Prostate gland (tissue), 2 donors: ENCODE measurements at places on chromosomes 2 and 18. TPM values are rescaled to one million over a fixed set of nuclear protein-coding genes. Genes with fewer than 3 reads are reported as not detected.

DNA sequence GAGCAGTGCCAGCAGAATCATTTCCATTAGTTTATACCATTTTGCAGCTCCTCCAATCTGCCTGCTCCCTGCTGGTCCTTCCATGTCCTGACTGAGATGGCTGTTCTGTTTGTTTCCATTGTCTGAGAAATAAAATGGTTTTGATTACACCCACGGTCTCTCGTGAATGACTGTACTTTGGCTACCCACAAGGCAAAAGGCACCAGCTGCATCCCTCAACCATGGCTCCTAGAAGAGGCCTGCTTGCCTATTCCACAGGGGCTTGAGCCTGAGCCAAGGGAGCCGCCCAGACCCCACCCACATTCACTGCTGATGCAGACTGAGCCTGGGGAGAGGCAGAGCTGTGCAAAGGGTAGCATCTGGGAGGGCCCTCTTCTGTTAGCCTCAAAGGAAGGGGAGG, 31.2 kb downstream of the MARCHF4 start:
- no peak for DNase-seq

GRCh38 chr2:44053052-44053451, 57.3 kb upstream of the LRPPRC start:
- no peak for DNase-seq

GRCh38 chr2:170823898-170824215, 7.2 kb downstream of the GAD1 start:
- DNase-seq: no peak

- DNase-seq: no peak
Measured at GRCh38 chr18:56269958-56270357, 368.4 kb downstream of the TXNL1 start.

DNA sequence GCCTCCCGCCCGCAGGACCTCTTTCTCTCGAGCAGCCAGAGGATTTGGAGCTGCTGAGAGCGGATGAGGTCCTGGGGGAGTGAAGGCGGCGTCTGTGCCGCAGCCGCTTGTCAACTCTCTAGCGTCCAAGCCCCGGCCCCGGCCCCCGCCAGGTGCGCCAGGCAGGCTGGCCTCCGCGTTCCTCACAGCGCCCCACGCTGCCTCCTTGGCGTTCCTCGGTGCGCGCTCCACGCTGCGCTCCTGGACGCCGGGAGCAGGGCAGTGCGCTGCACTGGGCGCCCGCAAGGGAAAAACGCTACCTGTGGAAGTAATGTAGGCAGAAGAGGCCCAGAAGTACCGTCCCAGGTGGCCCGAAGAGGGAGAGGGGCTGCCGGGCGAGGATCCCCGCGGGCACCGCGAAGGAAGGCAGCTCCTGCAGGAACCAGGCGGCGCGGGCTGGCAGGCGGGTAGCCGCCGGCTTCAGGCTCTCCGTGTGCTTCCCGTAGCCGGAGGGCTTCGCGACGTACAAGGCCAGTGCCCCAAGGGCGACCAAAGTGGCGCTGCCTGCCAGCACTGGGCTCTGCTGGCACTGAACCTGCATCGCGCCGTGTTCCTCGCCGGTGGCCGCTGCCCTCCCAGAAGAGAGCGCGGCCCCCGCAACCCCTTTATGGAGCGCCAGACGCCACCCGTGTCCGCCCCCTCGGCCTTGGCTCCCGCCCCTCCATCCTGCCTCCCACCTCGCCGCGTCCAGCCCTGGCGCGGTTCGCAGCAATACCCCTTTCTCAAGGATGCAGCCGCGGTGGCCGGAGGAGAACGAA, at the start of gene SRD5A2:
Gene SRD5A2 (minus strand): TSS at position 618 of the 797 bp plus-strand sequence. CDS start 38 bp downstream, at position 580.
- DNase-seq: no peak

GRCh38 chr2:68465081-68465916, 1.8 kb downstream of the FBXO48 start:
- no peak for DNase-seq

DNA sequence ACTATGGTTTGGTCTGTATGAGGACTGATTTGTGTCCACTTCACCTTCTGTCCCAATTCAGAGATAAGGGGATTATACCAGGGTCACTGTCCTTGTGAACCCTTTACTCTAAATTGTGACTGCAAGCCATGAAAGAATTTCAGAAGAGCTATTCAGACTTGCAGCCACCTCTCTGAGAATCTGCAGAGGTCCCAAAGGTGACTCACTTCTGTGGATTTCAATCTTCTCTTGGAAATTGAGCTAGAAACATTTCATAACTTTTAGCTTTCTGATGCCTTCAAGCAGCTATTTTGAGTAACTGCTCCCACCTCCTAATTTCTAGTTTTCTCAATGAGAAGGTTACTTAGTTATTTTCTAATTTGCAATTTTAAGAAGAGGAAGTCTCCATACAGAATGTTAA, 1242.4 kb upstream of the ACVR2A start:
- DNase-seq: no peak

DNA sequence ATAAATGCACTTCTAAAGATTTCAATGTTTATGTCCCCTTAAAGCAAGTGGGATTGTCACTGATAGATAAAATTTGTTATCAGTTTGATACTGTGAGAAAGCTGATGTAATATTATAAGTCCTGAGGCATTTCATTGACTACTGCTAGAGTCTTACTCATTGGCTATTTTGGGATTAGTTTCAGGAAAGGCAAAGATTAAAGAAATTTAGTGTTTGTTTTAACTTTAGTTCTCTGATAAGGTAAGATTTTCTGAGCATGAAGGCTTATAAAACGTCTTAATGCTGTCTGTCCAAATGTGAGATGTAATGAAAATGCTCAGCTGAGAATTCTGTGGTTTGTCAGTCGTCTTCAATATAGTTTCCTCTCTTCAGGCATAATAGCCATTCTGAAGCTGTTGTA, 886.4 kb upstream of the CDH2 start:
- DNase-seq: no peak

DNA sequence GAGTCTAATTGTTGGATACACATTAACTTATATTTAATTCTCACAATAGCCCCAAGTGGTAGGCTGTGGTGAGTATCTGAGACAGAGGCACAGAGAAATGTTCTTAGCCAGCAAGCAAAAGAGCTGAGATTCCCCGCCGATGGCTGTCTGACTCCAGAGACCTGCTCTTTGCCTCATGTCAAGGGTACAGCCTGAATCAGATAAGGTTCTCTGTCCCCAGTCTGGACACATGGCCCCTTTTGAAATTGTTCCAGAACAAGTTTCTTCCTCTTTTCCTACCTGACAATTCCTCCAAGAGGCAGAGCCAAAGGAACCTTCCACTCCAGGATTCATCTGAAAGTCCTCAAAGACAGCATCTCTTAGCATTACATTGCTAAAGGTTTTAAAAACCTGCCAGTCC, 512.9 kb upstream of the TNP1 start:
- no peak for DNase-seq

- DNase-seq: no peak
Measured at GRCh38 chr2:11160731-11161455, 5.6 kb downstream of the SLC66A3 start.

DNA sequence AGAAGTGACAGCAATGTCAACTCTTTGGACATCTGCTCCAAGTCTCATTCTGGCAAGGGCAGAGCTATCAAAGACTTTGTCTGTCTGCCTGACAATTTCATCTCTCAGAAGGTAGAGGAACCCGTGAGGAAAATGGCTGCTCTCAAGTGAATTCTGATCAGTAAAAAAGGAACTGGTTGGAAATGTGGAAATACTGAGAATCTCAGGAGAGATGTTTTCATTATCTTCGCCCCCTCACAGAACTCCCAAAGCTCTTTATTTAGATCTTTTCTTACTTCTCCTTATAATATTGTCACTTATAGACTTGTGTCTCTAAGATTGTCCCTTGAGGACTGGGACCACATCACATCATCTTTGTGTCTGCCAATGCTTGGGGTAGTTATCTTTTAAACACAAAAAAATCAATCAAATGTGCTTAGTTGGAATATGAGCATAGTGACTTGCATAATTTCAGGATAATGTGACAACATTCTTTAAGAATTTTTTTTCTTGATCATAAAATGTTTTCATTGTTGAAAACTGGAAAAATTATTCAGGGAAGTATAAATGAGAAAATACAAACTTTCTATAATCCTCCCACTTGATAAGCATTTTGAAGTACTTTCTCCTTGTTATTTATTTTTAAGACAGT, 68.2 kb upstream of the ITGB6 start:
- no peak for DNase-seq

- no peak for DNase-seq
Measured at GRCh38 chr18:49274188-49274714, 186.2 kb downstream of the DYM start.

DNA sequence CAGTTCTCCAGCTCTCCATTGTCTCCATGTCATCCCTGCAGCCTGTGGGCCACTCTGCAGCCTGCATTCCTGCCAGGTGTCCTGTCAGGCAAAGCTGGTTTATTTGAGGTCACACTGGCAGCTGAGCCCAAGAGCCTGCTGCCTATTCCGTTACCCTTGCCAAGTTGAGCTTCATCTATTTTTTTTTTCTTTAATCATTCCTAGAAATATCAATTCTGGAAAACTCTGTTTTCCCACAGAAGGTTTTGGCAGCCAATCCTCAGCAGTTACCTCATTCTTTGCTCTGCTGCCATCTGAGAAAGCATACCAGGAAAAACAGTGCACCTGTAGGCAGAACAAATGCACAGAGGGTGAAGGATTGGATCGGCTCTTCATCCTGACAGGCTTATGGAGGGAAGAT, 411.0 kb upstream of the ACVR2A start:
- DNase-seq: no peak

- no peak for DNase-seq
Measured at GRCh38 chr2:181235683-181236459, 221.3 kb upstream of the ITGA4 start.

DNA sequence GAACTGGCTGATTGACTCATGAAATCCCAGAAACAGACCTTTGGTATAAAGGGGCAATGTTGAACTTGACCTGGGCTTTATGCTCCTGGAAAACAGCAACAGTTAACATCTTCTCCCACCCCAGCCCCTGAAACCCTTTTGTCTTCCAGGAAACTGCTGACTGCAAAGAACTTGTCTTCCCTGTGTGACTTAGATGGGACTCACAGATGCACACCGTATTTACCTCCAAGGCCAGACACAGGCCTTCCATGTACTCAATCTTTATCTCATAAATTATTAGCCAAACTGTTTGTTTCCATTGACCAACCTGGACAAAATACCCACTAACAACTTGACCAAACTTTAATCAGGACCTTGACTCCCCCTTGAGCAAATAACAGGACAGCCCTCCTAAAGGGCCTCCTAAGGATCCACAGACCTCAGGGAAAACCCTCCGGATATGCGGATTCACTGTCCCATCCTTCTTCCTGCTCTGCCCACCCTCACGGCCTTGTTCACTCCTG, 36.3 kb downstream of the PIEZO2 start:
- no peak for DNase-seq

- DNase-seq: no peak
Measured at GRCh38 chr2:108535357-108535631, 1.0 kb downstream of the LIMS1 start.

DNA sequence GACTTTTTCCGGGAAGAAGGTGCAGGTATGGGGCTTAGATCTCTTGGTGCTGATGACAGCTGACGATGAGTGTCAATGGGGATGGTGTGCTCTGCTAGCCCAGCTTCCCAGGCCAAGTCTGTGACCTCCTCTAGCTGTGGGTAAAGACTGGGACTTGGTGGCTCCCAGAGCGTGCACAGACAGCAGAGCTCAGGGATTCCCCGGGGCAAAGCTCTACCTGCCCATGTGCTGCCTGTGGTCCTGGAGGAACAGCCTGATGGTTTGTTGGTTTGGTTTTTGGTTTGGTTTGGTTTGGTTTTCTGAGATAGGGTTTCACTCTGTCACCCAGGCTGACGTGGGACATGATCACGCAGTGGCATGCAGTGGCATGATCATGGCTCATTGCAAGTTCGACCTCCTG, 19.2 kb downstream of the ATP6V1B1 start:
- no peak for DNase-seq

DNA sequence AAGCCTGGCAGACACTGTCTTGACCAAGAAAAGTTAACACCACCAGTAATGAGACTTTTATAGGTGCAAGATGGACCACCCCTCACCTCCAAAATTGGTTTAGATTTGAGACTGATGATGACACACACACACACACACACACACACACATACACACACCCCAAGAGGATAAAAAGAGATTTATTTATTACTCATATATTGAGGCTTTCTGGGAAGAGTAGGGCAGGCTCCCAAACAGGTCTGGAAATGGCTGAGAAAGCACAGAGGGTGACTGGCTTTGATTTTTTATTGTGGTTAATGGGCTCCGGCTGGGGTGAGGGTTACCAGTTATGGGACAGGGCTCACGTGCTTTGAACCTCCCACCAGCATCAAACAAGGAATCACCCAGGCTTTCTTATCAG, 54.2 kb upstream of the ADAM23 start:
- no peak for DNase-seq

GRCh38 chr18:21298351-21298750, 56.3 kb downstream of the GREB1L start:
- no peak for DNase-seq

DNA sequence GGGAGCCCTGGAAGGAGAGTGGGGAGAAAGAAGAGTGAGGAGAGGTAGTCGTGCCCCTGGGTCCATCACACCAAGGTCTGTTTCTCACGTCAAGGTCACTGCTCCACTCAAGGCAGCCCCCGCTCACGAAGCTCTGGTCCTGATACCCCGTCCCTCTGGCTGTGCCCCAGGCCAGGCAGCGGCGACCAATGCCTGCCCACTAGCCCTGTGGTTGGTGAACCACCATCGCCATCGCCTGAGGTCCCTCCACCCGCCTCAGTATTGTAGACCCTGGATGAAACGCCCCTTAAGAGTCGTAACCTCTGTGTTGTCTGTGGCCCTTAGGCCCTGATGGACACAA, 378.3 kb upstream of the MYT1L start:
- DNase-seq: no peak

DNA sequence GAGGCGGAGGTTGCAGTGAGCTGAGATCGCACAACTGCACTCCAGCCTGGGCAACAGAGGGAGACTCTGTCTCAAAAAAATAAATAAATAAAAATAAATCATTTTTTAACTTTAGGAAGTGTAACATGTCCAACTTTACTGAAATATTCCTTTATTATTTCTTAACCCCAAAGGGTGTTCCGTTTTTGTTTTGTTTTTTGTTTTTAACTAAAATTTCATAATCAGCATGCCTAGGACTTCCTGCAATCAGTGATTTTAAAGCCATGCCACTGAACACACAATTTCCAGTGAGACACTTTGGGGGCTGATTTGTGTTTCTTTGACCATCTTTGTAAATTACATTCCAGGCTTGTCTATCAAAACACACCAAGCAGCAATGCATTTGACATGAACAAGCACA, 7.1 kb downstream of the CATIP start:
- no peak for DNase-seq

- no peak for DNase-seq
Measured at GRCh38 chr2:46936566-46936965, 21.0 kb upstream of the MCFD2 start.

Gene IL36RN
- not detected for total RNA-seq

Gene OTOS
- not detected for total RNA-seq

Gene ALKAL2
- 22.6 TPM for total RNA-seq

Gene POTEI
- 3.9 TPM for total RNA-seq

Gene DAPL1
- total RNA-seq: not detected

Gene MTLN
- total RNA-seq: 108 TPM

Gene NPPC
- total RNA-seq: 6.4 TPM

Gene TMEM185B
- total RNA-seq: 72.3 TPM
